ENCODE measurements at places on chromosomes 7 and 10. TPM values are rescaled to one million over a fixed set of nuclear protein-coding genes. Genes with fewer than 3 reads are reported as not detected.

- DNase-seq, result no peak
These were observed 507 bp downstream of the STN1 start for GRCh38 chr10:103917302-103918052.

GRCh38 chr7:92685136-92686042, 95.2 kb upstream of the FAM133B start:
- DNase-seq, result no peak

GRCh38 chr10:33833566-33833965, 499.1 kb upstream of the NRP1 start:
- DNase-seq, result no peak

VWA2 gene
- 1.9 TPM for polyA plus RNA-seq

TAS2R4 gene
- 1.6 TPM for polyA plus RNA-seq

IRF5 gene
- polyA plus RNA-seq, result 7.3 TPM

Measured in right renal pelvis (tissue), 4 donors.